ENCODE measurements at places on chromosomes 13 and 19.

DNA sequence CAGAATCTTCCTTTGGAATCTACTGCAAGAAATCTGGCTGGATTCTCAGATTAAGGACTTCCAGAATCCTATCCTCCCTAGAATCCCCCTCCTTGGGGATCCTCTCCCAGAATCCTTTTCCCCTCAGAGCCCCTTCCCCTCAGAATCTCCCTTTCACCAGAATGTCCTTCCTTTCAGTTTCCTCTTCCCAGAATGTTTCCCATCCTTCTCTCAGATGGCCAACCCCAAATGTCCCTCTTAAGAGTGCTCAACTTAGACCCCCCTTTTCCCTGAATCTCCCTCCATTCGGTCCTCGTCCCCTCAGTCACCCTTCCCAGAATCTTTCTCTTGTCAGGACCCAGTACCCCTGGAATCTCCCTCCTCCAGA lies 584 bp upstream of the RPS16 start:
- DNase-seq: no peak

DNA sequence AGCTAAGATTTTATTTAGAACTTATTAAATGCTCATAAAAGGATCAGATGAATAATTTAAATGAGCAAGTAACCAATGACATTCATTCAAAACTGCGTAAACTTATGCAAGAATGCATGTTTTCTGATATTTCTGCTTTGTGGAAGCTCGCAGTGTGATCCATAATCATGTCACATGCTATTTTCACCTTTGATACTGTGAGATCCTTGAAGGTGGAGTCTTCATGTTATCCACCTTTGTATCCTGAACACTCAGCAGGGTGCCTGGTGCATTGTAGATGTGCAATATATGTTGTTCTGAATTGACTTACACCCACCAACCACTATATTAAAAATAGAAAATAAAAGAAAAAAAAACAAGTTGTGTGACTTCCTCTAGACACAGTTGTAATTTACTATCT lies 333.5 kb downstream of the DCT start:
- DNase-seq: no peak

DNA sequence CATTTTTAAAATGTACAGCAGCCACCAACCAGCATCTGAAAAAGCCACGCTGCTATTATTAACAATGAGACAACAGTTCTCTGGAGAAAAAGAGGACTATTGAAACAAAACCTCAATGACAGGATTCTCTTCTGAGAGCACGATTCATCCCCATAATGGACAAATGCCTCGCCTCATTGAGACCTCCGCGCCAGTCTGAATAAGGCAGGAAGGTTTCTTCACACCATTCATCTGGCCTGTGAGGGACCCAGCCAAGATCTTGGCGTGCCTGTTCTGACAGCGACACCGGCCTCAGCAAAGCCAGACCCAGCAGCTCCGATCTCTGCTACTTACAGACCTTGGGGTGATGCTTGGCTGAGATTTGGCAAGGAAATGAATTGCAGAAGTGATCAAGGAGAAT lies 14.8 kb downstream of the SMIM7 start:
- DNase-seq: no peak

GRCh38 chr13:109366525-109366924 lies 419.9 kb downstream of the IRS2 start:
- DNase-seq: no peak

- DNase-seq: no peak
These were observed 31.2 kb upstream of the RCBTB2 start for GRCh38 chr13:48564056-48564455.

- DNase-seq: no peak
These were observed 119.7 kb downstream of the COL4A2 start for GRCh38 chr13:110426735-110427134.

- DNase-seq: no peak
These were observed 7.9 kb upstream of the PDE4A start for GRCh38 chr19:10412257-10412977.
